ENCODE measurements at places on chromosomes 1 and 21.
A peak's percentile ranks its signal among the peaks of the same experiment; 100 is the strongest.

DNA sequence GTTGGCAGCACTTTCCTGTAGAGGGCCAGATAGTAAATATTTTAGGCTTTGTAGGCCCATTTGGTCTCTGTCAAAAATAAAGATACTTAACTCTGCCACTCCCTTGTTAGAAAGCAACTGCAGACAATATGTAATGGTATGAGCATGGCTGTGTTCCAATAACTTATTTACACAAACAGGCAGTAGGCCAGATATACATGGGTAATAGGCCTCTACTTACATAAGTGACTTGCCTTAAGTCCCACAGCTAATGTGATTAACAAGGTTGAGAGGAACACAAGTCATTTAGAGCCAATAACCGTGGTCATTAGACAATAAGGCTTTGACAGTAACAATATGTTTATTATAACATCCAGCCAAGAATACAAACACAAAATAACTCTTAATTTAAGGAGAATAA, 17.4 kb downstream of the CCT8 start:
- no peak for DNase-seq

DNA sequence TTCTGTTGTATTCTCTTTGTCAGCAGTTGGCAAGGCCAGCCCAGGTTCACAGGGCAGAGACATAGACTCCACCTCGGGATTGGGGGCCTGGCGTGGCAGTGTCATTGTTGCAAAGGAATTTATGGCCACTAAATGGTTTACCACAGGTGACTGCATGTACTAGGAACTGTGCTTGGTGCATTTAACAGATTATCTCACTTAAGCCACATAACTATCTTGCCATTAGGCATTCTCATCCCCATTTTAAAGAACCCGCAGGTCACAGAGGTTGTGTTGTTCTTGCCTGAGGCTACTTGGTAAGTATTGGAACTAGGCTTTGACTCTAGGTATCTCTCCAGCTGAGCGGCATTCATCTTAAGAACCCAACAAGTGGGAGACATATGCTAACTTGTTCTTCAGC, 9.7 kb downstream of the TLCD4 start:
- no peak for DNase-seq

- DNase-seq, result no peak
Measured at GRCh38 chr21:33869873-33870272, 45.7 kb downstream of the ATP5PO start.

GRCh38 chr21:34027721-34028461, 45.5 kb upstream of the MRPS6 start:
- DNase-seq, result no peak

- no peak for DNase-seq
Measured at GRCh38 chr1:95876276-95876675, 642.3 kb downstream of the RWDD3 start.

GRCh38 chr1:247295274-247295684, 36.4 kb downstream of the ZNF496 start:
- peak; percentile 87 for DNase-seq

- no peak for DNase-seq
Measured at GRCh38 chr1:26951821-26952497, 8.3 kb downstream of the KDF1 start.

- no peak for DNase-seq
Measured at GRCh38 chr1:166675213-166675612, 164.1 kb upstream of the POGK start.

DNA sequence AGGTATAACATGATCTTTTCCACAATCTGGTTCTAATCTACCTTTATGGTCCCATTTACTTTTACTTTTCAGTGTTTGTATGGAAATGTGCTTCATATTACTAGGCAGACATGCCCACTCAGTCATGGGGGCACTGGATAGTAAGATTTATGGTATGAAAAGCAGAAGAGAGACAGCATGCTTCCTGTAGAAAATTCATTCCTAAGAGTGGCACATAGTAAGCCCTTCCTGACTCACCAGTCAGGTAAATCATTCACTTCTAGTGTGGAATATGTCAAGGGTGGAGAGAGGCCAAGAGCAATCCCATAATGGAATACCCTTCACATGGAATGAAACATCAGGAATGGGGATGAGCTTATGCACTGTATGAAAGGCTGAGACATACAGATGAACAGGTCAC, 49.5 kb upstream of the BCL10 start:
- no peak for DNase-seq

- no peak for DNase-seq
Measured at GRCh38 chr1:64699327-64699726, 45.5 kb upstream of the RAVER2 start.

- no peak for DNase-seq
Measured at GRCh38 chr1:3906672-3907020, 6.6 kb upstream of the C1orf174 start.

- no peak for DNase-seq
Measured at GRCh38 chr1:204418174-204419063, 6.8 kb upstream of the PPP1R15B start.

DNA sequence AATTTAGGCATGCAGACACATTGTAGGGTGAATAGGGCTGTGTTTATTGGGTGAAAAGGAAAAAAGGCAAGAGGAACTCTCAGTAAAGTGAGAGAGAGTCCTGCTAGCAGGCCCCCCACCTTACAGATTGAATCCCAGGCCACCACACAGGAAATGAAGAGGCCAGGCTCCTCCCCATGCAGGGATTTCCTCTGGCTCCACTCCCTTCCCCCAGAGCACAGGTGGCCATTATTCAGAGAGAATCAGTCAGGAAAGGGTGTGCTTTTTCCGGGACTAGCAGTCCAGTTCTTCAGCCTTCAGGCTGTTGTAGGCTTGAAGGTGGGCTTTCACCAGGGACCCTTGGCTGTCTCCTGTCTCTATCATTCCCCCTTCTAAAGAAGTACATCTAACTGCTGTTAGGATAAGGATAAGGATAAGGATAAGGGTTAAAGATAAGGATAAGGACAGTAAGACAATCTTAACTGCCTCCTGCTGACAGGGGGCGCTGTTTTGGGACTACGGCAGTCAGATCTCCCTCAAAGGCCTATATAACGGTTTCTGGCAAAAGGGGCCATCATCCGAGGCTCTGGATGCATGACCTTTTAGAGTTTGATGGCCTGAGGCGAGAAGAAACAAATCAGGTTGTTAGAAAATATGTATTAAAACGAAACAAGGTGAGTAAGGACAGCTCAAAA, 26.3 kb downstream of the ZNF648 start:
- peak; percentile 57 for DNase-seq

DNA sequence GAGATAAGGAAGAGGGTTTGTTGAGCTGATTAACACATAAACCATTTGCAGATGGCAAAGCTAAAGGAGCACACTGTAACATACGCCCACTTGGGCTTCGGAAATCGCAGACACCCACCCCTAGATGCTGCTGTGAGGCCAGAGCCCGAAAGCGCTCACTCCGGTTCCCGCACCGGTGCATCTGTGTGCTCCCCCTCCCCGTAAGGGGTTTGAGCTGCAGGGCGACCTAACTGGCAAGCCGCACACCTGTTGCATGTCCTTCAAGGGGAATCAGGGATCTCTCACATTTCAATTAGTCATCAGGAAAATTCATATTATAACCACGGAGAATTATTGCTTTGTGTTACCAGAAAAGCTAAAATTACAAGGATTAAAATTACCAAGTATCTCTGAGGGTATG, 1.4 kb upstream of the CFH start:
- DNase-seq, result no peak

- no peak for DNase-seq
Measured at GRCh38 chr1:18893120-18893519, 9.2 kb downstream of the ALDH4A1 start.

- DNase-seq, result no peak
Measured at GRCh38 chr1:89780721-89781120, 40.1 kb upstream of the LRRC8D start.

GRCh38 chr1:154873321-154873950, 3.4 kb upstream of the KCNN3 start:
- no peak for DNase-seq

GRCh38 chr1:71232166-71232763, 151.4 kb upstream of the ZRANB2 start:
- DNase-seq, result no peak

DNA sequence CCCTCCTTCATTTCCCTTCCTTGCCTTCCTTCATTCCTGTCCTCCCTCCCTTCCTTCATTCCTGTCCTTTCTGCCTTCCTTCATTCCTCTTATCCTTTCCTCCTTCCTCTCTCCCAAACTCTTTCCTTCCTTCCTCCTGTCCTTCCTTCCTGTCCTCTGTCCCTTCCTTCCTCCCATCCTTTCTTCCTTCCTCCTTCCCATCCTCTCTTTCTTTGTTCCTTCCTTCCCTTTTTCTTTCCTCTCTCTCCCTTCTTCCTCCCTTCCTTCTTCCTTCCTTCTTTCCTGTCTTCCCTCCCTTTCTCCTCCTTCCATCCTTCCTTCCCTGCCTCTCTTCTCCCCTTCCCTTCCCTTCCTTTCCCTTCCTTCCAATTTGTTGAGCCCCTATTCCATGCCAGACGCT, 15.8 kb upstream of the JUN start:
- DNase-seq, result no peak

DNA sequence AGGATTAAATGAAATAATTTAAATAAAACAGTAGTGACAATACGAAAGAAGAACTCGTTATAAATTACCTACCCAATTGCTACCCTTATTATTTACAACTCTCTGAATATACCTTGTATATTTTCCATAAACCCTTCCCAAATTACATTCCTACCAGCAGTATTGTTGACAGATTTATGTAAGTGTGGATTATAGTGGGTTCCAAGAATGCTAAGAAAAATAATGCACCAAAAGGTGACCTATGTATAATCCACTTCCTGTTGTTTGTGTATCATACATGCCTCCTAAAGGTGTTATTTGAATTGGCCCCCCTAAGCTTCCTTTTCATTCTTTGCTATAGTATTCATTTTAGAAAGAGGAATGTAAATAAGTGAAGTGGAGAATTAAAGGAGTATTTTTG, 33.2 kb upstream of the CXADR start:
- no peak for DNase-seq

DNA sequence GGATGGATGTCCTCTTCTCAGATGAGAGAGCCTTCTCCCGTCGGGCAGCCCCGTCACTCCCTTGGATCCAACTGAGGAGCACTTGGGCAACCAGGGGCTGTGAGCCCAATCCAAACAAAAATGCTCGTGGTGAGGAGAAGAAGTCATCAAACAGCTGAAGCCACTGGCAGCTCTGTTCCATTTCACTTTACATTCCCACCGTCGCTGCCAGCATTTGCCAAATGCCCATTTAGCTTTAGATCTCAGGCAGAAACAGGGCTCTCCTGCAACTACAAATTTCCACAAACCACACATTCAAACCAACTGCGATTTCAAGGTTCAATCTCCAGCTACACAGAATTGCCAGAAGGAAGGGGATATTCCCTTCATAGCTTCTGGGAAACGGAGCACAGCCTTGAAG, 634.6 kb downstream of the SMYD3 start:
- no peak for DNase-seq

GRCh38 chr21:44994695-44995342, 55.0 kb downstream of the SLX9 start:
- DNase-seq, result no peak

GRCh38 chr1:174401075-174401474, 46.7 kb upstream of the GPR52 start:
- no peak for DNase-seq

GRCh38 chr1:172450524-172450885, 6.6 kb upstream of the PIGC start:
- no peak for DNase-seq

GRCh38 chr1:166884040-166884642, 8.1 kb upstream of the TADA1 start:
- peak; percentile 62 for DNase-seq

DNA sequence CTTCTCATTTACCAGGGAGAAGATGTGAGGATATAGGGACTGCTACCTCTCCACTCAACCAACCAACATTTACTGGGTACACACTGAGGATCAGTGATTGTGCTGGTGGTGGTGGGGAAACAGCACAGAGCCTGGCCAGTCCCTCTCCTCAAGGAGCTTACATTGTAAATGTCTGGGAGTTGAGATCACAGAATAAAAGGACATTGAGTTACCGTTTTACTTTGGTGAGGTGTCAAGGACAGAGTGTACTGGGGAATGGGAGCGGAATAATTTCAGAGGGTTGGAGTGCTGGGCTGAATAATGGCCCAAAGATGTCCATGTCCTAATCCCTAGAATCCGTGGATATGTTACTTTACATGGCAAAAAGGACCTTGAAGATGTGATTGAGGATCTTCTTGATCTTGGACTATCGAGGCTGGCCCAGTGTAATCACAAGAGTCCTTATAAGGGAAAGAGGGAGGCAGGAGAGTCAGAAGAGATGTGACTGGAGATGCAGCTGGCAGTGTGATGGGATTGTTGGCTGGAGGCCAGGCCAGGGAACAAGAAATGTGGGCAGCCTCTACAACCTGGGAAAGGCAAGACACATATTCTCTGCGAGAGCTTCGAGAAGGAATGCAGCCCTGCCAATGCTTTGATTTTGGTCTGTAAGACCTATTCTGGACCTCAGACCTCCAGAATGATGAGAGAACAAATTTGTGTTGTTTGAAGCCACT, 26.6 kb upstream of the RWDD3 start:
- DNase-seq, result no peak

- no peak for DNase-seq
Measured at GRCh38 chr1:175317779-175318178, 125.2 kb upstream of the KIAA0040 start.

- DNase-seq, result no peak
Measured at GRCh38 chr1:53061123-53061858, 722 bp upstream of the PODN start.

GRCh38 chr1:209703834-209704504, 677 bp upstream of the HSD11B1 start:
- DNase-seq, result no peak

- no peak for DNase-seq
Measured at GRCh38 chr1:154837672-154838171, 32.4 kb downstream of the KCNN3 start.

GRCh38 chr1:226410958-226411357, 3.1 kb upstream of the PARP1 start:
- DNase-seq, result no peak

DNA sequence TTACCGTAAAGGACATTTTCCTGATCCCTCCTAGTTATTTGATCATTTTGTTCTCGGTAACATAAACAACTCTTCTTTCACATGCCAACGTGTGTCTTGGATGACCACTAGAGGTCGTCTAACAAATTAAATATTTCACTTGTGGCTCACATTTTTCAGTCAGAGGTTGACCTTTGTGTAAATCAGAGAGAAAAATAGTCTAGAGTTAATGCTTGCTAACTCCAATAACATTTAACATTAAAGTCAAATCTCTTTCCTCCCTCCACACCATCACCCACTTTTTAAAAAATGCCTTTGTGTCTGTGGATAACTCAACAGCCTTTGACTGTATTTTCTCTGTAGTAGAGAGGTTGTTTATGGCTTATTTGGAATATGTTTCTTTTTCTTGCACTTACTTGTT, 220.5 kb upstream of the B3GALT2 start:
- DNase-seq, result peak; percentile 18

GRCh38 chr1:184752656-184753055, 2.0 kb downstream of the EDEM3 start:
- no peak for DNase-seq
